Heart right ventricle (tissue), 16 donors: ENCODE measurements at places on chromosomes 4 and X. TPM values are rescaled to one million over a fixed set of nuclear protein-coding genes. Genes with fewer than 3 reads are reported as not detected.

IL9R gene
- not detected for total RNA-seq

BEND4 gene
- total RNA-seq, result 0.19 TPM

DNA sequence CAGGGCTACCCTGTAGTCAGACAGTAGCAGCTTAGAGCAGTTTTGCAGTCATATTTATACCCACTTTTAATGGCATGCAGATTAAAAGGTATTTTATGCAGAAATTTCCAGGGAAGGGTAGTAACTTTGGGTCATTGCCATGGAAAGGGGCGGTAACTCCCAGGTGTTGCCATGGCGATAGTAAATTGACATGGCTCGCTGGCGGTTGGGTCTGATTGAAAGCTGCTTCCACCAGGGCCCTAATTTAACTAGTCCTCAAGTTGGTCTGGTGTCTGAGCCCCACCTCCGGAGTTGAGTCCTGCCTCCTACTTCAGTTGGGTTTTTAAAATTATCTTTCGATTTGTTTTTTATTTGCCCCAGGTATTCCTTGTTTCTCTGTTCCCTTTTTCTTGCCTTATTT, 70.1 kb downstream of the NAA11 start:
- no peak for DNase-seq

DNA sequence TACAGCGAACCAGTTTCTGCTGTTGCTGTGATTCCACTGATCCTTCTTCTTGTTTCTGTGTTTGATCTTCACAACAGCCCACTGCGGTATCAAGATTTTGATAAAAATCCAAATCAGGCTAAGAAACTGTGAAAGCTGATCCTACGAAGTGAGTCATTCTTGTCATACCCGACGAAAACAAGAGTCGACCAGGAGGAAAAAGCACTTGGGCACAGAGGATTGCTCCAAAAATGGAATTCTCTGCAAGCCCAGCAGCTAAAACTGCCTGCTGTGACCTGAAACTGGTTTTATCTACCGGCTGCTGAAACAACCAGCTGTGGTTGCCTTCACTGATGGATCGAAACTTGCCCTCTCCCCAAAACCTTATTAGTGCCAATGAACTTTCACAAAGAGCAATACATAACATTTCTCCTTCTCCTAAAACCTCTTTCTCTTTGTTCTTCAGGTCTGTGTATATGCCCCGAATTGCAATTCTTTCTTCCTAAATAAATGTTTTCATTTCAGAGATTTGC, 607.0 kb upstream of the PRKX start:
- DNase-seq, result no peak

DNA sequence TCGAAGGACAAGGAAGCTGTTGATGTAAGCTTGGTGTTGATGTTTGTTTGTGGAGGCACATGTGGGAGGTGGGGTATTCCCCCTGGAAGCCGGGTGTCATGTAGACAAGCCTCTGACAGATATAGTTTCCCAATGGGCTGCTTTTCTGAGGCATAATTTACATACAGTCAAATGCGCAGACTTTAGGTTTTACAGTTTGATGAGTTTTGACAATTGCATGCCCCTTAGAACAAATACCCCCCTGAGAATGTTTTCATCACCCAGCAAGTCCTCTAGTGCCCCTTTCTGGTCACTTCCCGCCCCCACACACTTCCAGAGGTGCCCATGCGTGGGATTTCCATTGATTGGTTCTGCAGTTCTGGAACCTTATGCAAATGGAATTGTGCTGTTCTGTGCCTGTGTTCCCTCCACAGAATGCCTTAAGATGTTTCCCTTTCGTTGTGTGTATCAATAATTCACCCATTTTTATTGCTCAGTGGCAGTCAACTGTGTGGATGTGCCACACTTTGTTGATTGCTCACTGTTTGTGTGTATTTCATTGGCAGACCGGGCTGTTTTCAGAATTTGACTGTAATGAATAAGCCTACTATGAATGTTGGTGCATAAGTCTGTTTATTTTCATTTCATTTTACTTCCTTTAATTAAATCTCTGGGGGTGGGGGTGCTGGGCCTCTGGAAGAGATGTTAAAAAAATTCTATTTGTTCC, 8.5 kb downstream of the EVC start:
- DNase-seq, result no peak

DNA sequence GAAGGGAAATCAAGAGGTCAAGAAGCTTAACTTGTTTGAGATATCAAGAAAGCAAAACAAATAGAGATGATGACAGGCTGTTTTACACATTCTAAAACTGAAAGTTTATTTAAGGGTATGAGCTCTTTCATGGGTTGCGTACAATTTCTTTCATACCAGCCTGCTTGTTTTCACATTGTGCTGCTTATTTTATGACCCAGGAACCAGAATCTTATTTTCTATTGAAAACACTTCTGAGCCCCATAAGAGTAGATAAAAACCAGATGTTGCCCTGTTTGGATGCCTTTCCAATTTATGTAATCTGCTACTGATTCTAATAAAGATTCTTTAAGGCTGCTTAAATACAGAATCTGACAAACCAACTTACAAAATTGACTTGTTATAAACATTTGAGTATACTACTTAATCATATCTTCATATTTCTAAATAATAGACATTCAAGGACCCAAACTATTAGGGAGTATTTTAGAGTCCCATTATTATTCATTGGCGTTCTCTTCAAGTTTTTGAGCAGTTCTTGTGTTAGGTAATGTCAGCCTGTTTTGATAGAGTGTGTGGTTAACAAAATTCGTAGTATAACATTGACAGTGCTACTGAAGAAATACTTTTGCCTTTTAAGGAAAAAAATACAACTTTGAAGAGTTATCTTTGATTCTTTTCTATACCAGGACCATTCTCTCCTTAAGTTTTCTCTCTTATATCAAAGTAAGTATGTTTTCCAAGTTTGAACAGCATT, 74.4 kb downstream of the PDLIM5 start:
- DNase-seq, result no peak

- no peak for DNase-seq
These were observed 851.4 kb upstream of the AGA start for GRCh38 chr4:178293601-178294000.

DNA sequence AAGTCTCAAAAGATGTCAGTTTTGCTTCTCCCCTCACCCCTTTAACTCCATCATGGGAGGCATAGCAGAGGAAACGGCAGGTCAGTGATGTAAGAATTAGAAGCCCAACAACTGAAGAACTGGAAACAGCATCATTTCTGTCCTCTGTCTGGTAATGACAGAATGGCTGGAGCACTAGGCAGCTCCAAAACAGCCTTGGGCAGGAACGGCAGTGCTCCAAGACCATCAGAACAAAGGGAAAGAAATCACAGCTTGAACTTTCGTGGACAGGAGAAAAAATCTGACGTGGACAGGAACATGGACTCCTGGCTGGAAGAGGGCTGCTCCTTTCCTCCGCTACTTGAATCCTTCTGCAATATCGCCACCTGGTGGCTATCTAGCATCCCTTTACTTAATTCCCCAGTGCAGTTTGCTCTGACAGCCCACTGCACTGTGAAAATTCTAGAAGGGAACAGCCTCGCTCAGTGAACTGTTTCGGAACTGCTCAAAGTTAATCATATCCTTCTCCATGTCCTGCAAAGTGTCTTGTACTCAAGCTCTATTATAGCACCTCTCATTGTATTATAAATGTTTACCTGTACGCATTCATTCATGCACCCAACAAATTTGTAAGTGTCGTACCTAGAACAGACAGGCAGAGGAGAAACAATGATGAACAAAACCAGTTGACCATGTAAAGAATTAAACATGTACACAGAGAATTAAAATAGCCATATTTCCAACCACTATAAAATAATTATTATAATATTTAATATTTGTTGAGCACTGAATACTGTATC, 20.4 kb downstream of the SLC25A53 start:
- no peak for DNase-seq

DNA sequence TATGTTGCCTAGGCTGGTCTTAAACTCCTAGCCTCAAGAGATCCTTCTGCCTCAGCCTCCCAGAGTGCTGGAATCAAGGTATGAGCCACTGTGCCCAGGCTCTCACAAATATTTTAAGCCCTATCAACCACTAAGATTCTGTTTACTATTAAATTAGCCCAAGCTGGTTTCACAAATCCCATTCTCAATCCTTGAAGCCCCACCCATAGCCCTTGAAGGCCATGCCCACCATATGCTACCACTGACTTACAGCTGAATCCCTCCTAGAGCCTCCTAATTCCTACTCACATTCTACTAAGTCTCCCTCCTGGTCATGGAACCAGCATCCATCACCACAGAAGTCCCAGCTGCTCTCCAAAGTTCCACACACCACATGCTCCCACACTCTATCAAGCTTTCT, 9.7 kb downstream of the GRIPAP1 start:
- no peak for DNase-seq

DNA sequence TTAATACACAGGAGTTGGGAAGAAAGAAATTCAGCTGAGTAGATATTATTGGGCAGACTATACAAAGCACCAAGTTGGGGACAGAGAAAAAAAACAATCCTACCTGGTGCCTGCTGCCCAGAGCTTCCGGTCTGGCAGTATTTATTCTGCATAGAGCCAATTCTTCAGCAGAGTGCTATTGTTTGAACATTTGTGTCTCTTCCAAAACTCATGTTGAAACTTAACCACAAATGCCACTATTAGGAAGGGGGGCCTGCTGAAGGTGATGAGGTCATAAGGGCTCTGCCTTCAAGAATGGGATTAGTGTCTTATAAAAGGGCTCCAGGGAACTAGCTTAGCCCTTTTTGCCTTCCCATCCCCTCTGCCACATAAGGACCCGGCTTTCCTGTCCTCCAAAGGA, 136.2 kb downstream of the EVC2 start:
- no peak for DNase-seq
